GM12865 (cell line): ENCODE measurements at places on chromosomes 13 and 19.

DNA sequence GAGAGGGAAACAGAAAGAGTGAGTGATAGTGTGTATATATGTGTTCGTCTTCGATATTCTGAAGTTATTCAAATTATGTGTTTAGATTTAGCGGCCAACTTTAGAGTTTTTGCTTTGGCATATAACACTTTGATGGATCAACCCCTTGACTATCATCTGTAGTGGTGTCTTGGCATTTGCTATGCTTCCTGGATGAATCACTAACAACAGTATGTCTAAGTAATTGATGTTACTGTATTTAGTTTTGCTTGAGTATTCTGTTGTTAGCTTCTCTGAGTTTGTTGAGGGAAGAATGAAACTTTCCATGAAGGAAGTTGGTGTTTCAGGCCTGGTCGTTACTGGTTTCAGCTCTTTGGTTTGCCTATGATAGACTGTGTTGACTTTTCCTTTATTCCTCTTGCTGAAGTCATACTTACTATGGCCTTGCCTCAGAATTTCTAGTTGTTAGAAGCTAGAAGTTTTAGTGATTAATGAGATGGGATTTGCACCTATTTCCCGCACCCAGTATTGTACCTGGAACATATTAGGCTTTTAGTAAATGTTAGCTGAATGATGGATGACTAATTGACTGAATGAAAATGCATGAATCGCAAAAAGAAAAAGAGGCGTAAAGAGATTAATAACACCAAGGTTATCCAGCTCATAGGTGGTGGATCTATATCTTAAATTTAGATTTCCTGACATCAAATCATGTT lies 20.7 kb downstream of the NDFIP2 start:
- no peak for DNase-seq

GRCh38 chr19:42198676-42199439 lies 18.6 kb downstream of the DEDD2 start:
- DNase-seq = peak; percentile 85

- DNase-seq = no peak
These were observed 760.4 kb downstream of the SLITRK1 start for GRCh38 chr13:83121896-83122295.

- DNase-seq = no peak
These were observed 86.5 kb downstream of the TSHZ3 start for GRCh38 chr19:31262725-31263191.

GRCh38 chr13:41994696-41995095 lies 33.8 kb upstream of the VWA8 start:
- DNase-seq = no peak
